ENCODE measurements at places on chromosomes 7 and 10.
A peak's percentile ranks its signal among the peaks of the same experiment; 100 is the strongest.

GRCh38 chr7:148821422-148821821, 62.7 kb downstream of the EZH2 start:
- no peak for DNase-seq

DNA sequence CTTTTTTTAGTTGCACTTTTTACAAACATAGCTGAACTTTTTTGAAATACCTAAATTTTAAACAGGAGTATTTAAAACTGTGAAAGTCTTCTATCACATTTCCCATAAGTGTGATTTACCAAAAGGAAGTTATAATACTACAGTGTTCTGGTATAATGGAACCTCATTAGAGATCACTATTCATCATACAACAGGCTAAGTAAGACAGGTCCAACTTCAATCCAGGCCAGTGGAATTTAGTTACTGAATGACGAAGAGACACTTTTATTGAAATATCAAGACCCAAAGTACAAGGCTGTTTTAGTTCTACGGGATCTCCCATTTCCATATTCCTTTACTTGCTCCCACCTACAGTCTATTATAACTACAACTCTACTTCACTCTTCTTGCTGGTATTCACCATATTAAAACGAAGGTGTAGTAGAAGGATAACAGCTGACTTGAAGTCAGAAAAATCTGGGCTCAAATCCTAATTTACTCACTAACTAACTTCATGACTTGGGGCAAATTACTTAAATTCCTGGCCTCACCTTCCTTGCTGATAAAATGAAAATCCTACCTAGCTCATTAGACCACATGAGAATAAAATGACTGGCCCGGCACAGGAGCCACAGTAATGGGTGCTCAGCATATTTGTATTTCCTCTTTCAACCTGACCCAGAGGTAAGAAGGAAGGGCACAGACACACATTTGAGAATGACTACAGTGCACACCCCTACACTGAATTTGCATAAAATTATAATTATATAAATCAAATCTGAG, 21.6 kb downstream of the GPAM start:
- no peak for DNase-seq

DNA sequence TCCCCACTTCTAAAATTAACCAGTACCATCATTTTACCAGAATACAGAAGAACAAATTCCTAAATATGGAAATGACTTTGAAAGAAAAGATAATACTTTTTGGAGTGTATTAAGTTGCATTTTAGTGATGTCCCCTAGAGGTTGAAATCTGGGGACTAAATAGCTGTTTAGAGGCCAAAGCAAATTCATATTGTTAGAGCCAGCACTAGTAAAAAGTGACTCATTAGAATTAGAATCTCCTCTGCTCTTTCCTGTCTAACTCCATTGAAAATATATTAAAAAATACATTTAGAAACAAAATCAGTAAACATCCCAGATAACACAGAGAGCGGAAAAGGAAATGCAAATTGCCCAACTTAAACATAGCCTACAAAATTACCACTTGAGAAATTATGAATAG, 1189.6 kb upstream of the C7orf33 start:
- no peak for DNase-seq

GRCh38 chr10:118356628-118357027, 14.5 kb upstream of the FAM204A start:
- no peak for DNase-seq

DNA sequence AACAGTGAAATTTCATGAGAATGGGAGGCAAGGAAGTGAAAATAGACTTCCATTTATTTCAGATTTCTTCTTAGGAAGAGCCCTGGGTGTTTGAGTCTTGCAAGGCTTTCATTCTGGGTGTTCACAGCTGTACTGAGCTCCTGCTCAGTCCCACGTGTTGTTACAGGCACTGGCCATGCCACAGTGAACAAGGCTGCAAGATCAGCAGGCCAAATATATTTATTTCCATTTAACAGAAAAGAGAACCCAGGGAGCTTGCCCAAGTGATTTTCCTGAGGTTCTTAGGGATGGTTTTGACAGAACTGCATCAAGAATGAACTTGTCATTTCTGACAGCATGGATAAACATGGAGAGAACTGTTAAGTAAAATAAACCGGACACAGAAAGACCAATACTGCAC, 54.5 kb upstream of the CD36 start:
- DNase-seq: no peak

- peak; percentile 31 for DNase-seq
Observed at GRCh38 chr7:121442845-121443244, 46.7 kb upstream of the FAM3C start.

DNA sequence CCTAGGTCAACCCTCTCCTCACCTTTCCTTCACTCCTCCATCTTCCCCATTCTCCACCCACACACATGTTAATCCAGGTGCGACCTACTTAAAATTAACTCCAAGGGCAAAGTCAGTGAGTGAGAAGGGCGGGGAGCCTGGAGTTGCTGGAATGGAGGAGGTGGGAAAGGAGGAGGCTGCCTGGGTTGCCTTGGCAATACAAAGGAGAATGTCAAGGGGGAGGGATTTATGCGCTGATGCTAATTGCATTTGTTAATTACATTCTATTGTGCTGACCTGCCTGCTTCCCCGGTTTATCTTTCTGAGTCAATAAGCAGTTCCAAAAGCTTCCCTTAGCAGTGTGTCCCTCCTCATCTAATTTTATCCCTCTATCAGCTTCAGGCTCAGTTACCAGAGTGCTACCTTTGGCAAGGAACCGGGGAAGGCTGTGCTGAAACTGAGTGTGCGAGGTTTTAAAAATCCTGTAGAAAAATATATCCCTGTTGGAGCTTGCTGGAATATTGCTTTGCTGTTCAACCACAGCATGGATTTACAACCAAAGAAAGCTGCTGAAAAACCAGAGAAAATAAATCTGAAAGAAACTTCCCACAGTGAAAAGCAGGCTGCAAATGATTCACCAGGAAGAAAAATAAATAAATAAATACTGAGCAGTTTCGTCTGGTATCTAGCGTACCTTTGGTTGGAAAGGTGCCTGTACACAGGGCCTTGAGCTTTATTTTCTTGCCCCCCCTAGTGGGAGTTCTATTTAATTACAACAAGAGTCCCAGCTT, 113.2 kb upstream of the DGKB start:
- peak; percentile 39 for DNase-seq

DNA sequence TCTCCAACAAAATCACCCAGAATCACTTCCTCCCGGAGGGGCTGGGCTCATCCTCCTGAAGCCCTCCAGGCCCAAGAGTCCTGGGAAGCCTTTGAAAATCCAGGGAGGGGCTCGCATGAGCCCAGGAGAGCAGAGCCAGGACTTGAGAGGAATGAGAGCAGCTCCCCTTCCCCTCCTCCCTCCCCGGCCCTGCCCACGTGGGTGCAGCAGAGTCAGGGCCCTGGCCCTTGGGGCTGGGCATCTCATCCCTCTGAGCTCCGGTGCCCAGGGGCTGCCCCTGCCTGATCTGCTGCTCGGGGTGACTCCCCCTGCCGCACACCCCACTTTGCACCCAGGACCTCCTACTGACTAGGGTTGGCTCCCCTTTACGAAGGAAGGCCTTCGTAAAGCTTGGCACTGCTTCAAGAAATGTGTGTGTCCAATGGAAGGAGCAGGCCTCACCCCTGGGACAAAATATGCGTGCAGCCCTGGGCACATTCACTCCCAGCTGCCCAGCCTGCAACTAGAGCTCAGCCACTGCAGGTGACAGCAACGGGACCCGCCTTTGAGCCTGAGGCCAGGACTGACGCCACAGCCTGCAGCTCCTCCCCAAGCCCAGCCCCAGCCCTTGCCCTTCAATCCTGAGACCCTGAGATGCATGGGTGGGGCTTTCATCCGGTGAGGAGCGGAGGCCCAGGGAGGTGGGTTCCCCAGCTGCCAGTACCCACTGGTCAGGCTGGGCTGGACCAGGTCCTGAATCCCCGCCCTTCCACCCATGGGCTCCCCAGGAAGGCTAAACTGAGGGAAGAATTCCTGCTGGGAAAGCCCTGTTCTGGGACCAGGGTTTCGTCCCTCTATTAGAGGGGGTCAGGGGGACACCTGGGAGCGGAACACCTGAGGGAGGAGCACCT, 21.8 kb downstream of the PWWP2B start:
- no peak for DNase-seq

DNA sequence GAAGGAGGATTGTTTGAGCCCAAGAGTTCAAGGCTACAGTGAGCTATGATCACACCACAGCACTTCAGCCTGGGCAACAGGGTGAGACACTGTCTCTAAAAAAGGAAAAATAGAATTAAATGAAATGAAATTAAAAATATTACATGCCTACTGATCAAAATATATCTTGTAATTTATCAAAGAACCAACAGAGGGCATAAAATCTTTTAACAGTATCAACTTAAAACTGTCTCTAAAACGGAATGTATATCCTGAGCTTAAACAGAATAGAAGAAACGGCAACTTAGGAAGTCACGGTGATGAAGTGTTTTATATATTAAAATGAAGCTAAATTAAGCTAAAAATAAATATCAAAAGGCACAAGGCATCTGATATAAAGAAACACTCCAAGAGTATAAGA, 78.8 kb downstream of the MTPAP start:
- no peak for DNase-seq

DNA sequence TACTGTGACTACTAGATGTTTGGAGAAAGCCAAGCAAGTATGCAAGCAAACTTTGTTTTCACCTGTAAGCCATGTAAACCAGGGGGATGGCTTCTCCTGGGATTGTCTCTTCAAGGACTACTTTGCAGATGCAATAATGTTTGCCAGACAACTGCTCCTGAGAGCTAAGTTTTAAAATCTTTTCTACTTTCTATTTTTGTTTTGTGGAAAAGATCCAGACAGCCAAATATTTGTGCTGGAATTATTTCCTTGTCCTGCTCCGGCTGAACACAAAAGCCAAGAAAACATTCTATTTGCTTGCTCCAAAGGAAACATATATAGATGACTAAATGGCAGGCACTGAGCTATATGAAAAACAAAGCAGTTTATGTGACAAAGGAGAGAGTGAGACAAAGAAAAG, 51.6 kb downstream of the TFPI2 start:
- DNase-seq: no peak

- DNase-seq: no peak
Observed at GRCh38 chr7:46859963-46860475, 721.9 kb downstream of the TNS3 start.

DNA sequence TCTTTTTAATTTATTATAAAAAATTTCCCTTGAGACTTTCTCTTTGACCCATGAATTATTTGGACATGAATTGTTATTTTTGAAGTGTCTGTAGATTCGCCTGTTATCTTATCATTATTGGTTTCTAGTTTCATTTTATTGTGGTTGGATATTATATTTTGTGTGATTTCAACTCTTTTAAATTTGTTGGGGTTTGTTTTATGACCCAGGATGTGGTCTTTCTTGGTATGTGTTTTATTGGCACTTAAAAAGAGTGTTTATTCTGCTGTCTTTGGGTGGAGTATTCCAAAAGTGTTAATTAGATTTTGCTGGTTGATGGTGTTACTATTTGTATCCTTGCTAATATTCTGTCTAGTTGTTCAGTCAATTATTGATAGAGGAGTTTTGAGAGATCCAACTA, 50.5 kb upstream of the GPR141 start:
- no peak for DNase-seq

- peak; percentile 33 for DNase-seq
Observed at GRCh38 chr10:22630234-22631174, 83.9 kb downstream of the PIP4K2A start.

DNA sequence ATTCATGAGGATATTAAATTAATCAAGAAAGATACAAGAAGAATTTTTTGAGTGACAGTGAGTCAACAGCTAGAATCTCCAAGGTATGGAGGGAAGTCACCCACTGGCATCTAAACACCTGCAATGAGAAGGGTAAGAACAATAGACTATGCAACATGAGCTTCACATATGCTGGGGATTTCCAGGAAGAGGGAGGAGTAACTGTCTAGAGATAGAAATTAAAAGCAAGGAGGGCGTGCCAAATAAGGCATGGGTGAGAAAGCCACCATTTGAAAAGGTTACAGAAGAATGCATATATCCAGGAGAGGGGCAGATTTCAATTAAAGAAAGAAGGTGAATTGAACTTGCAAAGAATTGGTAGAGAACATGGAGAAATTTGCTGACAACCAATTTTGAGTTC, 365.7 kb downstream of the GPR37 start:
- no peak for DNase-seq

DNA sequence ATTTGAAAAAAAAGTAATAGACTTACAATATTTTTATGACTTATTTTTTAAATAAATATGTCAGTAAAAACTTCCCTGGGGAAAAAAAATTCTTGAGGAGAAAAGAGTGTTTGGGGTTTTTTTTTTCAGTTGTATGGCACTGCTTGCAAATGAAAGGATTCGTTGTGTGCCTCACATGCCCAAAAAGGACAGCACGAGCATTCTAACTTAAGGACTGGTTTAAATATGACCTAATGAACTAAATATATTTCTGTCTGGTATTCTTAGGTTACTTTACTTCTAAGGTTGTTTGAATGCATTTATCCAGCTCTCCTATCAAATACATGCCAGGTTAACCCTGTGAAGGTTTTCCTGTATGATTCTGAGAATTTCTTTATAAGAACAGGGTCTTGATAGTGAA, 988 bp upstream of the CD36 start:
- no peak for DNase-seq

DNA sequence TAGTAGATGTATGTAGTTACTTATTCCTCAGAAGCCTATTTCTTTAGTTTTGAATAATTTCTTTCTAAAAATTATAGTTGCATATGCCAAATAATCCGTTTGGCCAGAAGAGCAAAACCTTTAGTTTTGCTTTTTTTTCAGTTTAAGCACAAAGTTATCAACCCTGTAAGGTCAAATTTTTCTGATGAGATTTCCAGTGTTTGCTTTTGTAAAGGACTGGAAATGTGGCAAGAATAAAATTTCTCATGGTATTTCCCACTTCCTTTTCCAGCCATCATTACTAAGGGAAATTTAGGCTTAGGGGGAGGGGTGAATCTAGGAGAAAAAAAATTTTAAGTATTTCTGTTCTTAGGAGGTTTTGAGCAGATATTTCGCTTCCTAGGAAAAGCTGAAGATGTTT, 7.6 kb downstream of the CALD1 start:
- DNase-seq: no peak

DNA sequence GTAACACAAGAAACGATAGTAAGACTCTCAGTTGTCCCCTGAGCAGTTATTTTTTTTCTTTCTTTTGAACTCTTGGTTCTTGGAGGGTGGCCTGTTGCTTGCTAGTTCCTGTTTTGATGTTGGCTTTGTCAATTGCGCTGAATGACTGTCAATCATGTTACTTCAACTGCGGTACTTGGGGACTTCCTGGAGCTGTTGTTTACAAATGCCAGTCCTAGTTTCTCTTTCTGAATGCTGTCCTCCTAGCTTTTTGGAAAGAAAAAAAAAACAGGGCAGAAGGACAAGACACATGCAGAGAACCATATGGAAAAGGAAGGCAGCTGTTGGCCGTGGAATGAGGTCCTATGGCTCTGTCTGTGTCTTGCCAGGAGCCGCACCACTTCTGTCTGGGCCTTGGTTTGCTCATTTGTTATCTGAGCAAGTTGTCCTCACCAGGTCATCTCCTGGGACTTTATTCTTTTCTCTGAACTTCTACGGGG, 7.0 kb upstream of the PDCD4 start:
- DNase-seq: no peak

- DNase-seq: no peak
Observed at GRCh38 chr10:70850097-70850496, 34.3 kb downstream of the SGPL1 start.
